T-helper 2 cell (primary cell): ENCODE measurements at places on chromosomes 11 and 22.

DNA sequence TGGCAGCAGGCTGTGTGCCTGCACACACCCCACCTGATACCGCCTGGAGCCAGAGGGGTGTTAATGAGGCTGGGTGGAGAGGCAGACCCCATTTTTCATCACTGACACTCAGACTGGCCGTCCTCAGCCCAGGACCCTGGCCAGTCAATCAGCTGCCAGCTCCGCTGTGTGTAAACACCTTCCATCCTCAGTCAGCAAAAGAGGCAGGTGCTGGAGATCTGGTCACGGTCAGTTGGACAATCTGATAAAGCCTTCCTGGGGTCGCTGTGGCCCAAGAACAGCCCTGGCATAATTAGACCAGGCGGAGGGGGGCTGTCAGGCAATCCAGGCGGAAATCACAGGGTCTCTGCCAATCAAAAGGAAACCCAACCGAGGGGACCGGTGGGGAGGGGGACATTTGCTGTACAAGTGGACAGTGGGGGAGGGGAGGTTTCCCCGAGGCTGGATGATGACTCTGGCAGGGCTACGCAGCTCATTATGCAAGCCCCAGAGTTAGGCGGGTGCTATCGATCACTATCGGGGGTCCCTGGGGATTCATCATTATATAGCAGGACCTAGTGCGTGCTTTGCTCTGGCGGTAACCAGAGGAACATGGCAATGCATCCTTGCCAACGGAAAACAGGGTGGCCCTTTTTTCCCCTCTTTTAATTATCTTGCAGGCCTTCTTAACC is 72.9 kb downstream of the ABTB2 start:
- DNase-seq: no peak

GRCh38 chr22:16970446-16970845 is 37.6 kb downstream of the GAB4 start:
- DNase-seq: no peak

- DNase-seq: no peak
Measured at GRCh38 chr11:67057205-67057672, 592 bp downstream of the RHOD start.

DNA sequence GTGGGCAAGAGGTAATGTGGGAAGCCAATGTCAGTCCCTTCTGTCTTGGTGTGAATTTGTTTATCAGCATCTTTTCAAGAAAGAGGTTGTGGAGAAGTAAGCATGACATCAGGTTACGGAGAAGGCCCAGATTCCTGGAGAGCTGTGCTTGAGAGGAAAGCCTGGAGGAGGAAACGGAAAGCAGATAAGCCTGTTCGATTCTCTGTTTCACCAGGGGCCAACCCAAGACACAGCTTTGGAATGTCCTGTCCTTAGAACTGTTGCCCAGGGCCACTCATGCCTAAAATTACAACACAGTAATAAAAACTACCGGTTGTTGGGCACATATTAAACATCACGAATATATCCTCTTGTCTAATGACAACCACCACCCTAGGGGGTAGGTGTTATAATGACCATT is 148.5 kb downstream of the NAV2 start:
- DNase-seq: no peak

GRCh38 chr11:1507381-1508140 is 21.0 kb upstream of the MOB2 start:
- DNase-seq: no peak

DNA sequence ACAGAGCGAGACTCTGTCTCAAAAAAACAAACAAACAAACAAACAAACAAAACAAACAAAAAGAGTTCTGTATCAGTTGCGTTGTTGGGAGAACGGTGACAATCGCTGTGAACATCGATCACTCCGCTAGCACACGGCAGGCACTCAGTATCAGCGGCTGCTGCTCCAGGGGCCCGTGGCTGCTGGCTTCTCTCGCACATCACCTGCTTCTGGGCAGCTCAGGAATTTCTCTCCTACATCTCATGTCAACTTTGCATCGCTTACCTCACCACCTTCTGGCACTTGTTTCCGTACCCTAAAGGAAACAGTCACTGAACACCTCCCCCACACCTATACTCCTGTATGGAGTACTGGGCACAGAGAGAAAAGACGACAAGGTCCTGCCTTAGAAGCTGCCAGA is 70.3 kb upstream of the WNT7B start:
- DNase-seq: no peak

DNA sequence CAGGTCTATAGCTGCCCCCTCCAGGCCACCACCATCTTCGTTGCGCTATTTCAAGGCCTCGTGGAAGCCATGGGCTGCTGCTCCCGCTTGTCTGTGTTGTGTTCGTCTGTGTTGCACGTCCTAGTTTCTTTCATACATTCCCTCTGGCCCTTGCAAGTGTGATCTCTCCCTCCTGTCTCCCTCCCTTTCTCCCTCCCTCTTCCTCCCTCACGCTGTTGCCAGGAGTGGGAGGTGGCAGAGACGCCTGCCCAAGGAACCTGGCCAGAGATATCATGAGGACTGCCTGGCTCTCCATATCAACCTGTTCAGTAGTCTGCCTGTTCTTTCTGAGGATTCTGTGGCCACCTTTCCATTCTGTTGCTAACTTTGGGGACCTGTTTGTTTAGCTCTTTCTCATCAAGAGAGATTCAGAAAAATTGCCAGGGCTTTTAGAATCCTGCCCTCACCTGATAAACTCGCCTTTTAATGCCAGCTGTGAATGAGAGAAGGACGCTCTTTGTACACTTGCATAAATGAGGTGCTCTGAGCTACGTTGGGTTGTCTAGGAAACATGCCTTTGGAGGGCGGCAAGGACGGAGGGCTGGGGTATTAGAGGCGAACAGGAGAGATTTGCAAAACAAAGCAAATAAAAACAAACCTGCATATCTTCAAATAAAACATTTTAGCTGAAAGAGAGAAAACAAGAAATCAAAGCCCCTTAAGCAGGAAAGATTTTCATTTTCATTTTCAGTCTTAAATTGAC is 185.2 kb downstream of the TBC1D22A start:
- no peak for DNase-seq

DNA sequence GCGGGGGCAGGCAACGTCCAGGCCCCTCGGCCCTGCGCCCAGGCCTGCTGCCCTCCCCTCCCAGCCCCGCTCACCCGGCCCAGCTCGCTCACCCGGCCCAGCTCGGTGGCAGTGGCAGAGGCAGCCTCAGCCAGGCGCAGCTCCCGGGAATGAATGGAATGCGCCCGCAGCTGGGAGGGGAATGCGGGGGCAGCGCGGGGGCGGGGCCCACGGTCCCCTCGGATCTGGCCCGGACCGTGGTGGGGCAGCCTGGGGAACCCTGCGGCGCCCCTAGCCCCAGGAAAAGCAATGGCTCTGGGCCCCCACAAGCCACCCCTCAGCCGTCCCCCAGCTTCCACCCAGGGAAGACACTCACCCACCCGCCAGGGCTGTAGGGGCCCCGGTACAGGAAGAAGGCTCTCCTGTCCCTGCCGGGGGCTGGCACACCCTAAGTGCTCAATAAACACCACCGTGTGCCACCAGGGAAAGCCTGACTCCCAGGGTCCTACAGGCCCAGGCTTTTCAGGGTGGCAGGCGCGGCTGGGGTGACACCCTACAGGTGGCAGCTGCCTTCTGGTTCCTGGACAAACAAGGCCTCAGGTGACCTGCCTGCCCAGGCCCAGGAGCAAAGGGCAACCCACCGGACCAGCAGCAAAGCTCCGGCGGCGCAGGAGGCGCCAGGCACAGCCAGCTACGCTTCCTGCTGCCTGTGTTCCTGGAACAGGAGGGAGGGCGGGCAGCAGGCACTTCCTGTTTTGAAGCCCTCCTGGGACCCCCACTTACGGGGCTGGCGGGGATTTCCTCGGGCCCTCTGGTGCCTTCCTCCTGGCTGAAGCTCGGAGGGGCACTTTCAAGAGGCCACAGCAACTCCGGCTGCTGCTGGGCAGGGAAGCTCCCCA is 13.8 kb downstream of the PLXNB2 start:
- DNase-seq: no peak

DNA sequence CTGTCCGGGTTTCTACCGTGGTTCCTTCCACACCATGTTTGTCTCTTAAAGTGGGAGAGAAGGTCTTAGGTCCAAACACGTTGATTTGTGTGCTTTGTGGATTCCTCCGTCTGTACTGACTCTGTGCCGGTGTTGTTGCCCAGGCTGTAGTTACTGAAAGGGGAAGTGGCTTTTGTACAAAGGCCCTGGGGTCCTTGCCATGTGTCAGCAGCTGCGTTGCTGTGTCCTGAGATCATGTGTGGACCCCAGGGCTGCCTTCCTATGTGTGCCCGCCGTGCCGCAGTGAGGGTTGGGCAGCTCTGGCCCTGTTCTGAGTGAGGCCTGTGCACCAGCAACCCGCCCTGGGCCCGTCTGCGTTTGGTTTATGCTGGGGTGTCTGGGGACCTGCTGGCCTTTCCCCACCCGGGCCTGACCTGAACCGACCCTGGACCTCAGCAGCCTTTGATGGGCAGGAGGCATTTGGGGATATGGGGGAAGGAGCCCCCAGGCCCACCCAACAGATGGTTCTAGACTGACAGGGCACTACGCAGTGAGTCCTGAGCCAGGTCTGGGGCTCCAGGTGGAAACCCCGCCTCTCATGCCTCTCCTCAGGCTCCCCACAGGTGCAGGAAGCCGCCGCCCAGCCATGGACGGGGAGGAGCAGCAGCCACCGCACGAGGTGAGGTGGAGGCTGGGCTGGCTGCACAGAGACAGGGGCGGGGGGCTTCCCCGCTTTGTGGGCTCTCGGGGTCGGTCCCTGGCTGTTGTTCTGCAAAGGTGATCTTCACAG is 6.9 kb downstream of the TRABD start:
- no peak for DNase-seq

- no peak for DNase-seq
Measured at GRCh38 chr11:44389963-44390605, 80.1 kb upstream of the ALX4 start.
